Stimulated activated CD8-positive, alpha-beta memory T cell treated with anti-CD3 and anti-CD28 coated beads, Interleukin-4, amount 100 ng/mL, for 1 hour (primary cell): ENCODE measurements at places on chromosomes 6 and 20.

DNA sequence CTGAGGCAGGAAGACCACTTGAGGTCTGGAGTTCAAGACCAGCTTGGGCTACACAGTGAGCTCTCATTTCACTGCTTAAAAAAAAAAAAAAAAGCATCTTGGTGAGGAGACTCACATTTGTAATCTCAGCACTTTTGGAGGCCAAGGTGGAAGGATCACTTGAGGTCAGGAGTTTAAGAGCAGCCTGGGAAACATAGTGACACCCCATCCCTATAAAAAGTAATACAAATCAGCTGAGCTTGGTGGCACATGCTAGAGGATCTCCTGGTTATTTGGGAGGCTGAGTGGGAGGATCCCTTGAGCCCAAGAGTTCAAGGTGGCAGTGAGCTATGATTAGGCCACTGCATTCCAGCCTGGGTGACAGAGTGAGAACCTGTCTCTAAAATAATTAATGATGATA is 29.4 kb upstream of the SYNCRIP start:
- DNase-seq: no peak

DNA sequence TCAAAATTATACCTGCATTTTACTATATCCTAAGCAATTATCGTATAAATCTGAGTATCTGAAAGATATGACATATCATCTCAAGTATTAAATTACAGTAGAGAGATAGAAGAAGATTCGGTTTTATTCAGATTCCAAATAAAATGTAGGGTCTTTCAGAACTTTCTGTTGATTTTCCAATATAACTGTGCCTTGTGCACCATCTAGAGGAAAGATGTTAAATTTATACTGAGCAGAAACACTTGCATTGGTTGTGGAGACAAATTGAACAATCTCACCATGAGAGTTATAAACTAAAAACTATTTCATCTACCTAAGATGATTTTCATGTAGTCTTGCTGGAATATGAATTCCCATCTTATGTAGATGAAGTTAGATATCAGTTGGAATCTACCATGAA is 26.8 kb upstream of the HSF2 start:
- no peak for DNase-seq

GRCh38 chr6:117280922-117281321 is 15.6 kb downstream of the VGLL2 start:
- no peak for DNase-seq

DNA sequence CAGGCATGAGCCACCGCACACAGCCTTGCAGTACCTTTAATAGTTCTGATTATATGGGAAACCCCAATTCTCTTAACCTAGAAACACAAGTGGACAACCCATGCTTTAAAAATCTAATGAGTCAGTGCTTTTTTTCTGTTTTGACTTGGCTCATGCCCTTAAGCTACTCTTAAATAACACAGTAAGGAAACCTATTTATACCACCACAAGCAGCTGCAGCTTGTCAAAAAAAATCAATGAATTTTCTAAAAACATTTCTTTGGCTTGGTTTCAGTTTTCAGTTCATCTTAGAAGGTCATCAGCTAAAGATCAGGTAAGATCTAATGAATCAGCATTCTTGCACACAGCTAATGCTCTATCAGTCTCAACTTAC is 124.1 kb upstream of the DST start:
- no peak for DNase-seq

GRCh38 chr6:162178666-162179065 is 548.9 kb downstream of the PRKN start:
- DNase-seq: no peak

DNA sequence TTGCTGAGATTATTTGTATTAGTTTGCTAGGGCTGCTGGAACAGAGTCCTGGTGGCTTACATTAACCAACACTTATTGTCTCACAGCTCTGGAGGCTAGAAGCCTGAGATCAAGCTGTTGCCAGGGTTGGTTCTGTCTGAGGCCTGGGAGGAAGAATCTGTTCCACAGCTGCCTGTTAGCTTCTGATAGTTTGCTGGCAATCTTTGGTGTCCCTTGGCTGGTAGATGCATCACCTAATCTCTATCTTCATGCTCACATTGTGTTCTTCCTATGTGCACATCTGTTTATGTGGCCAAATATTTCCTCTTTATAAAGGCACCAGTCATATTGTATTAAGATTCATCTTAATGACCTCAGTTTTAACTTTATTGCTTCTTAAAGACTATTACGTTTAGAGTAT is 19.5 kb downstream of the SF3B5 start:
- DNase-seq: no peak

GRCh38 chr6:49632727-49633126 is 3.9 kb downstream of the RHAG start:
- no peak for DNase-seq

- no peak for DNase-seq
These were observed 537.9 kb downstream of the TENT5A start for GRCh38 chr6:81214414-81215091.

DNA sequence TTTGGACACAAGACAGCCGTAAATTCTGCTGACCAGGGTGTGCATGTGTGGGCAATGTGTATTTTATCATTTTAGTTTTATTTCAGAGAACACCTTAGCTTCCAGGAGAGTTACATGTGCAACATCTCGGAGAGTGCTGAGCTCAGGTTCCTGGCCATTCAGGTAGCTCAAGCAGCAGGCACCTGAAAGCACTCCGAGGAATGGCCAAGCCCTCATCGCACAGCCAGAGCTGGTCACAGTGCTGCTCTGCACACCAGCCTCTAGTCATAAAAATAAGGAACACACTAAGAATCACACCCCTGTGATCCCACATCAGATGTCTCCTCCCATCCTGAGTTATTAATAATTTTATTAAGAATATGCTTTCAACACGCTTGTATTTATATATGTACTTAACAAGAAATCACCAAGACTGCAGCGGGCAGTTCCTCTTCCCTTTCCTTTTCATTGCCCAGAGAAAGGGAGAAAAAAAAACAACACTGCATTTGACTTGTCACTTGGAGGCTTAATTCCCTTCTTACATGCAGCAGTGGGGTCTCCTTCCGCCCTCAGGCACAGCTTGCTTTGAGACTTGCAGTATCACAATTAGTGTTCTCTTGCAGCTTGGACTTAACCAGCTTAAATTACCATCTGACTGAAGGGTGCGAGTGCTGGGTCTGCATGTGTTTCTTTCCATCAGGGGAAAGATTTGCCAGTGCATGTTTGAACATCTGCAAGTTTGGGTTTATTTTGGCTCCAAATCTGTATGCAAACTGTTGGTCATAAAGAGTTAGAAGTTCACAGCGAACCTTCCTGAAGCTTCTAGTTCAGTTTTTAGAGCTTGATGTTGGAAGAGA is 36.0 kb upstream of the IRF4 start:
- DNase-seq: no peak

DNA sequence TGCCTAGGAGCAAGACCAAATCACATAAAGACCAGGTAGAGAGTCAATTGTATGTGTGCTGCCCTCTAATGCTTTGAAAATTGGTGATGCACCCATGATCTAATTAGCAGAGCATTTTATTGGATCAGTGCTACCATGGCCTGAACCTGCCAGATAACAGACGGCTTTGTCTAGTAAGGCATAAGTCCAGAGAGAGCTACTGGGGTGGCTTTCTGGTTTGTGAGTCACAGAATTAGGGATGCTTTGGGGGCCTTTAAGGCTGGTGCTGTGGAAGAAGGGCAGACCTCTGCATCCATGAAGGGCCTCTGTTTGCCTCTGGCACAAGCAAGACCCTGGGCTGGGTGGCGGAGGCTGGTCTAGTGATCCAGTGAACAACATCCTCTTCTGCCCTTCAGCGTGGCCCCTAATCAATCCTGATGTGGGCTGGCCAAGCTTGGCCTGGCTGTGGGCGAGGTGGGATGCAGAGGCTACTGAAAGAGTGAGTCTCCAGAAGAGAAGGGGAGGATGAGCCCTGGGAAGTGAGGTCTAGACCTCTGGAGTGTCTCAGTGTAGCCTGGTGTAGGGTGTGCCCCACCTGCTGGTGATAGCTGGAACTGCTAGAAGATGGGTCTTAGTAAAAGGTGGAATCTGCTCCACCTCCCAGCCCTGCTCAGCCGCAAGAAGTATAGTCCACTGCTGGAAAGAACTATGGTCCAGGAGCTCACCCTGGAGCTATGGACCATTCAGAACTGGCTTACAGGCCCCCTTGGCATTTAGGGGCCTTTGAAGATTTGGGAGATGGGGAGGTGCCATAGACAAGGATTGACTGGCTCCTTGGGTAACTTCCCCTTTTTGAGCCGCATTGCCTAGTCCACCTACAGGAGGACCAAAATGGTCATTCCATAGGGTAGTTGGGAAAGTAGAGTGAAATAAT is 36.7 kb upstream of the AAR2 start:
- DNase-seq: peak; percentile 56

GRCh38 chr6:163702736-163703135 is 288.2 kb downstream of the QKI start:
- DNase-seq: no peak

DNA sequence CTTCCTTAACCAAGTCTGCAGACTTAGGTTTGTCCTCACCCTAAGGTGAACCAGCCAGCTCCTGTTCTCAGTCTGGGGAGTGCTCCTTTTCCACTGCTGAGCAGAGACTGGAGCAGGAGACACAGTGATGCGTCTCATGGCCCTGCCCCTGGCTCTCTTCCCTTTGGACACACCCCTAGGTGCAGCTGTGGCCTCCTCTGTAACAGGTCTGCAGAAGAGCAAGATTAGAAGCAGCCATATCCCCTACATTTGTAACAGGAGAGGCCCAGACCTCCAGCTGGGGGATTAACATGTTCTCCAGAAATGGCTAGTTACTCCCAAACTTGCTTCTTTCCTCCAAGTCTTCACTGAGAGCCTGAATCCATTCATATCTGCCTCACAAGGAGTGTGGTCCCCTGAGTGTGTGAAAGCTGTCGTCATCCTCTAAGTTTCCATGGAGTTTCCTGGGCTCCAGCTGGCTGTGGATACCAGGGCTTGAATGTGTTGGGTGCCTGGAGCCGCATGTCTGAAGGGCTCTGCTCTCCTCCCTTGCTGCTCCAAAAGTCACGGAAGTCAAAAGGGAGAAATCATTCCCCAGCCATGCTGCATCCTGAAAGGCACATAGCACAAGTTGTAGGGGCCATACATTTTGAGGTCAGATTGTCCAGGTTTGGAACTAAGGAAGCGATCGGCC is 57.7 kb downstream of the PPP1R14C start:
- no peak for DNase-seq

DNA sequence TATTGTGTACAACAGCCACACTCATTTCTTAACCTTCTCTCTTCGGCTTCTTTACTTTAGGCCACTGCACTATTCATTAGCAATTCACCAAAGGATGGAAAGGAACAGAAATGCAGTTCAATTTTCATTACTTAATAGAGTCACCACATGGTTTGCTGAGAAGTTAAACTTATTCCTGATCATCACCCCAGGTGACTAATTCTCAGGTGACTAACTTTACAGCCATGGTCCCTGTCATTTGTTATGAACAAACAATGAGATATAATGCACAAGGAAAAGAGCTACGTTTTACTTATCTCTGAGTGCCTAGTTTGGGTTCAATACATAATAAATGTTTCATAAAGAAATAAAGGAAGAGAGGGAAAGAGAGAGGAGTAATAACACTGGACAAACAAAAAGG is 45.8 kb upstream of the DST start:
- no peak for DNase-seq

DNA sequence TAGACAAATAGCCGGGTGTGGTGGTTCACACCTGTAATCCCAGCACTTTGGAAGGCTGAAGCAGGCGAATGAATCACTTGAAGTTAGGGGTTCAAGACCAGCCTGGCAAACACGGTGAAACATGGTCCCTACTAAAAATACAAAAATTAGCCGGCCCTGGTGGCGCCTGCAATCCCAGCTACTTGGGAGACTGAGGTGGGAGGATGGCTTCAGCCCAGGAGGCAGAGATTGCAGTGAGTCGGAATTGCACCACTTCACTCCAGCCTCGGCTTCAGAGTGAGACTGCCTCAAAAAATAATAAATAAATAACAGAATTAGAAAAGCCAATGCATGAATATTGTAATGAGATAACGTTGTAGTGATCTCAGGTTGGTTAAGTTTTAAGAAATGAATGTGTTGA is 61.3 kb downstream of the RFX6 start:
- no peak for DNase-seq

GRCh38 chr6:159193923-159194322 is 24.7 kb downstream of the FNDC1 start:
- DNase-seq: no peak

DNA sequence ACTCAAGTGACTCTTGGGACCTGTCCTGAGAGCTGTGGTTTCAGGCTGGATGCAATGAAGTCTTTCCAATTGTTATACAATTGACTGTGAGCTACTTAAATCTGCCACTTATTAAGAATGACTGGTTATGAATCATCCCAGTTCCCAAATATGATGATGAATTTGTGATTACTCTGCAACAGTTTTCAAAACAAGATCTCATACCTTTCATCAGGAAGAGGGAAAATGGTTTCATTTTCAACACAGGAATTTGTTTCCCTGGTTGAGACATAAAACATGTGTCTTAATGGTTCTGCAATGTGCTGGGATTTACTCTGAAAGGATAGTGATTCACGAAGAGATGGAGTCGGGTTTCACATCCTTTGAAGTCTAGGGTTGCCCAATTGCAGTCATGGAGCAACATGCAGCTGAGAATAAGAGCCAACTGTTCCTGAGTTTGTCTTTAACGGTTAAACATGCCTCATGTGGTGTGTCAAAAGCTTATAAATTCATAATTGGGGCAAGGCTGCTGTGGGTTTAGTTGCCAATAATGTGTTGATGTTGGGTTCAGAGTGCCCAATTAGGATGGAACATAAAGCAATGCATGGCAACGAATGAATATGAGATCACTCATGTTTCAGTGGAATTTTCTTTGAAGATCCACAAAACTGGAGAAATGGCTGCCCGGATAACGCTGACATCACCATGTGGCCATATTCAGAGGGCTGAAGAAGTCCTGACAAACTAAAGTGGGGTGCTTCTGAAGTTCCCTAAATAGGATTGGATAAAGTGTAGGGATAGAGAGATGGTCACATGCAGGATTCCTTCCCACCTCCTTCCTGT is 41.0 kb downstream of the CYP24A1 start:
- DNase-seq: no peak

- no peak for DNase-seq
These were observed 43.0 kb upstream of the RANBP9 start for GRCh38 chr6:13754644-13755043.

GRCh38 chr6:49526598-49526997 is 23.9 kb upstream of the C6orf141 start:
- DNase-seq: no peak

GRCh38 chr6:6901205-6901719 is 206.5 kb upstream of the RREB1 start:
- no peak for DNase-seq

- no peak for DNase-seq
These were observed 2.6 kb upstream of the LKAAEAR1 start for GRCh38 chr20:64086801-64087200.

GRCh38 chr6:104381907-104382306 is 477.8 kb downstream of the HACE1 start:
- no peak for DNase-seq
